Mesenteric fat pad (tissue), 1 donor: ENCODE measurements at places on chromosomes 6 and 20. TPM values are rescaled to one million over a fixed set of nuclear protein-coding genes. Genes with fewer than 3 reads are reported as not detected.

Gene DCDC2
- total RNA-seq: not detected

Gene SIRPB2
- 25.5 TPM for total RNA-seq

GRCh38 chr20:46131396-46131795 lies 13.3 kb downstream of the CD40 start:
- no peak for DNase-seq

DNA sequence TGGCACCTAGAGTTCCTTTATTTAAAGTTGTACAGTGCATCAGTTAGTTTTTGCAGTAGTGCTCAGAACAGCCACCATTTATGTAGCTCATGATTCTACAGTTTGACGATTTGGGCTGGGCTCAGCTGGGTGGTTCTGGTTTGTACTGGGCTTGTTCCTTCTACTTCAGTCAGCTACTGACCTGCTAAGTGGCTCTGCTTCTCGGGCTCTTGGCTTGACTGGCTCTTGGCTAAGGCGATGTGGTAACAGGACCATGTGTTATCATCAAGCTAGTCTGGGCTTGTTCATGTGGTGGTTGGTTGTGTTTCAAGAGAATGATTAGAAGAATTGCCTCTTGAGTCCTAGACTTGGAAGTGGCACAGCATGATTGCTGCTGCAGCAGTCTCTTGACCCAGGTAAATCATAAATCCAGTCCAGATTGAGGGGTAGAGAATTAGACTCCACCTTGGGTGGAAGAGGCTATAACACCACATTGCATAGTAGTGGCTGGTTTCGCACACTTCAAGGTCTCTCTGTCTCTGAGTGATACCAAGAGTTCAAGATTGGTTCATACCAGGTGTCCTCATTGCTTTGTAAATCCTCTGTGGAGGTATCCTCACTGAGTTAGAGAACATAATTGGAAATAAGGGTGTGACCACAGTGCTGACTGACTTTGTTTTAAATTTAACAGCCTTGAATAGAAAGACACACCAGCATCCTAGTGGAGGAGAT lies 253.0 kb downstream of the ARID1B start:
- DNase-seq: no peak

Gene TFAP2C
- 1.3 TPM for total RNA-seq

Gene CALHM4
- total RNA-seq: not detected

DNA sequence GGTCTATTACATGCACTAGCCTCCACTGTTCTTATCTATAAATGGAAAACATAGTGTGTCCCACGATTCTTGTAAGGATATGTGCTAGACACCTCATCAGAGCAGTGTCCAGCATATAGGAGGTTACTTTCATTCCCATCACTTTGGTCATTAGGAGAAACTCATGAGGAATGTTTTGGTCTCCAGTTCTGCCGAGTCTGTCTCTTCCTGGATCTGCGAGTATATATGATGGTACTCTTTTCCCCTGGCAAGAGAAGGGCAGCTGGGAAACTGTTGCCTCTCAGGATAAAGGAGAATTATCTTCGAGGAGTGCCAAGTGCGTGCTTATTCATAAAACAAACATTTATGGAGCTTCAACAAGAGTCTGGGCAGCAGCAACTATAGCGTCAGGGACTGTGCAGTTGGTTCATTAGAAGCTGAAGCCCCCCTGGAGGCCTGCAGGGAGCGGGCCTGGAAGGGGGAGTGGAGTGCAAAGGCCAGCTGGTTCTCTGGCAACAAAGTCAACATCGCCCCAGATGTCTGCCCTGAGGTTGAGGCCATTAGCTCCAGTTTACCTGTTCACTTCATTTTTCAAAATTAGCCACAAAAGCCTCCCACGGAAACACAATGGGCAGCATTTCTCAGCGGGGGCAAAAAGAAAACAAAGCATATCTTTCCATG lies 811.9 kb downstream of the MAFB start:
- DNase-seq: no peak

Gene SDCBP2
- 7.2 TPM for total RNA-seq

Gene HLA-DOA
- total RNA-seq: 5.0 TPM

DNA sequence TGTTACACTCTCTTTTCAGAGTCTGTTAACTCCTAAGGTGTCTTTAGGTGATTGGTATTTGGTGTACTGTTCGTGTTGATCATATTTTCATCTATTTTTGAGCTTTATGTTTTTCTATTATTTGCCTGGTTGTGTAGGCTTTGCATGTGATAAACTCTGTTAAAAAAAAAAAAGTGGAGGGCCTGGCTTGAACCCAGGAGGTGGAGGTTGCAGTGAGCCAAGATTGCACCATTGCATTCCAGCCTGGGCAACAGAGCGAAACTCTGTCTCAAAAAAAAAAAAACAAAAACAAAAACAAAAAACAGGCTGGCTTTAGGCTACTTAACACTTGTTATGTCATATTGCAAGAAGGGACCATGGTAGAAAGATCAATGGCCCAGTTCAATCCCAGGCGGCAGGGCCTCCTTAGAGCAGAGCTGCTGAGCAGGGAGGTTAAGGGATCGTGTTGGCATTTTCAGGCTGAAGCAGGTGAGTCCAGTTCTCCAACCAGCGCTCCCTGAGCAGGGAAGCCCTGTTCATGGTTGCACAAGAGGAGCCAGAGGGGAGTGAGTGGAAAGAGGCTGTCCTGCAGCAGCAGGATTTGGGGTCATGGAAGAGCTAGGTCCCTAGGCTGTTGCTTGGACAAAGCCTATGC lies 8.5 kb downstream of the PYGB start:
- peak; percentile 37 for DNase-seq

Gene MCCD1
- total RNA-seq: not detected

DNA sequence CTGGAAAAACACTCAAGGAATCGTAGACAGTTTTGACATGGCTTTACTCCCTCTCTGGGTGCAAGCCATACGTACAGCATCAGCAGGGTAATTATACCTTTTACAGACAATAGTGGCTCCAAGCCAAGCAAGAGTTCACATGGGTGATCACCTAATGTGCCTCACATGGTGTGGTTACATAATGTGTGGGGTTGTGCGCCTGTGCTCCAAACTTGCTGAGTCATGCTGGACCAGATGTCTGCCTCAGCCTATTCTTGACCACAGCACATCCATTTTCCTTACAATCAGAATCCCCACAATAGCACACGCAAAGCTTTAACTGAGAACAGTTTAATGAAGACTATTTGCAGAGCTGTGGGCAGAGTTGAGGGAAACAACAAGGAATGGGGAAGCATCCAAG lies 74.5 kb downstream of the ALDH8A1 start:
- no peak for DNase-seq

Gene PRPH2
- total RNA-seq: 1.4 TPM

Gene CTSA
- total RNA-seq: 160 TPM

DNA sequence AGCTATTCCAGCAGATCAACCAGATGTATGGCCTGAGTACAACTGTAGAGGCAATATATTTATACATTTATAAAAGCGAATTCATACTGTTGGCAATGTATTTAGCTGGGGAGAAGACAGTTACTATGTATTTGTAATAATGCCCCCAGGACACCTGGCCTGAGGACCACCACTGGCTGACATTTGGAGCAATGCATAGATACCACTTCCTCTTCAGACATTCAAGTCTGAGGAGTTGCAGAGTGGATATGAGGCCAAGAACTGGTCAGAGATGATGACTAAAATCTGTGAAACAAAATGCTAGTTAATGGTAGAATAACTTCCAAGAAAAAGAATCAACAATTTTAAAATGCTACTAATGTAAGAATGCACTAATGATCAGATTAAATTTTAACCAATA lies 462.3 kb downstream of the CDC5L start:
- no peak for DNase-seq

- DNase-seq: no peak
Measured at GRCh38 chr20:17794400-17794799, 94.6 kb downstream of the BANF2 start.

Gene SNX21
- total RNA-seq: 46.7 TPM

Gene SNAP25
- total RNA-seq: 0.29 TPM

Gene SAMD5
- total RNA-seq: 0.39 TPM

GRCh38 chr6:20332441-20333006 lies 69.2 kb upstream of the E2F3 start:
- DNase-seq: no peak

Gene NOTCH4
- total RNA-seq: 113 TPM

DNA sequence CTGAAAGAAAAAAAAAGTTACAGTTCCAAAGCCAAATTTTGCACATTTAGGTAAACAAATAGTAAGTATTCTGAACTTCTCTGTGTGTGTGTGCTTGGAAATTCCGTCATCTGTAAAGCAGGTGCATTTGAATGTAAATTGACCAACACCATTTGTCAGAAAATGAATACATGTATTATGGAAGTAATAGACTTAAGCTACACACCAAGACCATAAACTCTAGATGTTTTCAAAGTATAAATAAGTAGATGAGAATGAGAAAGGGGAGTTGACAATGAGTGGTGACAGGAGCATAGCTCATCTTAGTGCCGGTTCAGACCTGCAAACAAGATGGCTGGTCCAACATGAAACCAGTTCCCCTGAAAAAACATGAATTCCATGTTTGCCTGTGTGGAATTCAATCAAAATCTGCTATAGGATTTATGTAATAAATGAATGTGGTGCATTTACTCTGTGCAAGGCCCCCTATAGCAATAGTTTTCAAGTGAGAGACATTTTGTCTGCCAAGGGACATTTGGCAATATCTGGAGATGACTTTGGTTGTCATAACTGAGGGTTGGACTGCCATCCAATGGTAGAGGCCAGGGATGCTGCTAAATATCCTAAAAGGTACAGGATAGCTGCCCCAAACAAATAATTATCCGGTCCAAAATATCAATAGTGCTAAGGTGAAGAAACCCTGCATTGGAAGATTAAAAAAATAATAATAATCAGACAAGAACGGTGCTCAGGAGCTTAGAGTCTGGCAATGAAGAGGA lies 11.0 kb upstream of the FILIP1 start:
- no peak for DNase-seq

Gene SRSF3
- 214 TPM for total RNA-seq

- DNase-seq: no peak
Measured at GRCh38 chr6:120786256-120786655, 548.0 kb downstream of the TBC1D32 start.

Gene MYL9
- total RNA-seq: 518 TPM

Gene ADGRF5
- total RNA-seq: 71.1 TPM

DNA sequence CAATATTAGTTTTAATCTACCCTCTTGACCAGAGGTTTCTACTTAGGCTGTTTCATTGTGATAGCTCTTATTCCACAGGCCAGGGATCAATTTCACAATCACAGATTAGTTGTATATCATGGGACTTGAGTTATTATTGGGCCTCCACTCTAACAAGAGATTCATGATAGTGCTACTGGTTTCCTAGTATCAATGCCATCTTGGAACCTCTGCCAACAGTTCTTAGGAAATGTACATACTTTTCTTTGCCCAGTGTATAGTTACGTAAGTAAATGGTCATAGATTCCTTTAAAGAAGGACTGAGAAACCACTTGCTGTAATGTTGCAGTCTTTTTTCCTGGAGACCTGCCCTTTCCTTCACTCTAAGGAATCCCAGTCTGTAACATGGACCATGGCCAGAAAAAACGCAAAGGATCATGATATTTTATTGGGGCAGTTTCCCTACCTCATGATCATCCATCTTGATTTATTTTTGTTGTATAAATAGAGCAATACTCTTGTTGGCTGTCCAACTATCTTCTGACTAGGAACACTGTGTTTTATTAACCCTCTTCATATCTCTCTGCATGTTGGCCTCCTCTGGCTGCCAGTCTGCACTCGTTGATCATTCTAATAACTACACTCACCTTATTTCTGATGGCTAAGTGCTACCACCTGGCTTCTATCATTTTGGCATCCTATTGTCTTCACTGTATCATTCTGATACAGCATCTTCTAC lies 38.0 kb upstream of the VGLL2 start:
- no peak for DNase-seq

Gene EFCAB8
- total RNA-seq: 0.39 TPM

Gene DNAAF9
- 26.1 TPM for total RNA-seq

GRCh38 chr6:111591370-111591900 lies 14.2 kb downstream of the TRAF3IP2 start:
- DNase-seq: no peak

Gene TAGAP
- total RNA-seq: 5.7 TPM

Gene C6orf15
- total RNA-seq: not detected

GRCh38 chr6:79117752-79118151 lies 39.7 kb upstream of the PHIP start:
- DNase-seq: no peak

- peak; percentile 84 for DNase-seq
Measured at GRCh38 chr20:32157611-32158010, 48.1 kb downstream of the TM9SF4 start.

Gene PABPC1L
- 10.1 TPM for total RNA-seq

DNA sequence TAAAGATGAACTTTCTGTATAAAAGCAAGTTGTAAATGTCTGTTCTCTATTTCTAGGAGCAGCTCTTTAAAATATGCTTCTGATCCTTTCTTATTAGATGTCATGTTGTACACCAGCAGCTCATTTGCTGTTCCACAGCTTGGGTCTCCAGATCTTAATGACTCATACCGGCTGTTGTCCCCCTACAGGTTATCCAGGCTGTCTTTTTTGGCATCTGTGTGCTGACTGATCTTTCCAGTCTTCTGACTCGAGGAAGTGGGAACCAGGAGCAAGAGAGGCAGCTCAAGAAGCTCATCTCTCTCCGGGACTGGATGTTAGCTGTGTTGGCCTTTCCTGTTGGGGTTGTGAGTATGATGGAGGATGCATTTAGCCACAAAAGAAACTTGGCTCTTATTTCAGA lies 76.0 kb downstream of the AIG1 start:
- DNase-seq: no peak

Gene CALHM6
- 0.77 TPM for total RNA-seq

- no peak for DNase-seq
Measured at GRCh38 chr6:17892097-17892686, 95.2 kb downstream of the KIF13A start.
